Eye (tissue), 1 donor: ENCODE measurements at places on chromosomes 5 and 9.

- DNase-seq, result peak; percentile 42
Observed at GRCh38 chr5:90477073-90477472, 2.4 kb downstream of the POLR3G start.

GRCh38 chr9:4098031-4098430 is 201.8 kb downstream of the GLIS3 start:
- no peak for DNase-seq

- no peak for DNase-seq
Observed at GRCh38 chr5:71938895-71939294, 168.4 kb upstream of the MAP1B start.

DNA sequence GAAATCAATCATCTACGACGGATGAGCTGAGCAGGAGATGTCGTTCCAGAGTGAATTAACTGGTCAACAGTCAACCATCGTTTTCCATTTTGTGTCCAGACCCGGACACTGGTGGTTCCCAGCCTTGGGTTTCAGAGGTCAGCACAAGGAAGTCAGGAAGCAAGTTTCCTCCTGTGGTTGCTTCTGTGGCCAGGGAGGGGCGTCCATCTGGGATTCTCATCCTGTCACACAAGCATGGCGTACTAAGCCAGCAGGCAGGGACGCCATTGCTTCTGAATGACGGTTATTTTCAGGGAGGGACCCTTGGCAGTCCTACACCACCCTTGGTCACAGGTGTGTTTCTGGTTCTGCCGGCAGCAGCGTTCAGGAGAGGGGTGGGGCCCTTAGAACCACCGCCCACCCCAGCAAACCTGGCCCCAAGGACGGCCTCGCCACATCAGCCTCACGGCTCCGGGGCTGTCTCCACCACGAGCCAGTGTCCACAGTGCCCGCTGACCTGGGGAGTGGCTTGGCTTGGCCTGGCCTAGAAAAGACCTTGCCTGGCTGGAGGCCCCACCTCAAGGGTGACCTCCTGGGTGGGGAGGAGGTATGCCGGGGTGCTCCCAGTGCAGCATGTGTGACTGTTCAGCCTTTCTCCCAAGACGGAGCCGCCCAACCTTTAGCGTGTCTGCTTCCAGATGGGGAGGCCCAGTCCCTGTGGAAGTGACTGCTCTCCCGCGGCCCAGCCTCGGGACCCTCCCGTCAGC is 25.2 kb downstream of the NDUFS6 start:
- DNase-seq, result no peak

DNA sequence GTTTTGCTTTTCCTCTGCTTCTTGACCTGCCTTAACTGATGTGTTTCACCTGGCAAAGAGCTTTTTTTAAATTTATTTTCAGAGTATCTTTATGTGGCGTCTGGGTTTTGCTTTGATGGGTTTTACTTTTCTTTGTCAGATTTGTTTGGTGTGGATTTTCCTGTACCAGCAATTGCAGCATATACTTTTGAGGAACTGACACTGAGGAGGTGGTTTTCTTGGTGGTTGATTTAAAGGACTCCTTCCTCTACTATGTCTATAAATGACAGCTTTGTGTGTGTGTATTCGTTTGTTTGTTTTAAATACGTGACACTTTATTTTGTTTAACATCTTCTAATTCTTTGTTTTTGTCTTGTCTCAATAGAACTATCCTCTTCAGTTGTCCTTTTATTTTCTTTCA is 1071.9 kb upstream of the ARRDC3 start:
- no peak for DNase-seq
